Neural crest cell (in vitro differentiated cells): ENCODE measurements at places on chromosomes 1 and 21. TPM values are rescaled to one million over a fixed set of nuclear protein-coding genes. Genes with fewer than 3 reads are reported as not detected.

The DRAXIN gene
- total RNA-seq = 9.7 TPM in 2 replicates

The CRABP2 gene
- 606 and 647 TPM in 2 replicates for total RNA-seq

The SPAG17 gene
- 1.5 and 1.6 TPM in 2 replicates for total RNA-seq

GRCh38 chr1:19678493-19678892 is 13.8 kb downstream of the HTR6 start:
- no peaks in the 10 kb centered on the region for H3K4me1 ChIP-seq
- peaks cover 40% of the 10 kb centered on the region for H3K27me3 ChIP-seq
- H3K27ac ChIP-seq = no peak overlapping the region
- no peaks in the 10 kb centered on the region for H3K36me3 ChIP-seq
- H3K4me3 ChIP-seq = no peak overlapping the region
